ENCODE measurements at places on chromosomes 12 and 14. TPM values are rescaled to one million over a fixed set of nuclear protein-coding genes. Genes with fewer than 3 reads are reported as not detected.

GRCh38 chr12:53186745-53187144 is 6.0 kb upstream of the CSAD start:
- no peak for DNase-seq
- H3K36me3 ChIP-seq = peaks cover 41% of the 10 kb centered on the region
- no peak overlapping the region for H3K27ac ChIP-seq

DNA sequence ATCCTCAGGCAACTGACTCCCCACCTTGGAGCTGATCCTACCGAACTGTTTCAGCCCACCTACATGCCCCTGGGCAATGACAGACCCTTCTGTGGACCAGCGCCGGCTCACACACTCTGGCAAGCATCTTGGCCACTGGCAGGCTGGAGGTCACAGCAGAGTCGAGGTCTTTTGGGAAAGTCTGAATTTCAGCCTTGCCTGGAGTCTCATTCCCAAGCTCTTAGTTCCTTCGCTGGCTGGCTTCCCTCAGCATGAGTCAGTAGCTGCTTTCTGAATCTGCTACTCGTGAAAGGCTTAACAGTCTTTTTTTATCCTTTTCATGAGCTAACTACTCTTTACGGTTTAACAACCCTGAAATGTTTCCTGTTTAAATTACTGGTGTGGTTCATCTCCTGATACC is 44.5 kb downstream of the ASCL4 start:
- DNase-seq = no peak
- H3K27me3 ChIP-seq = peaks cover 3% of the 10 kb centered on the region
- no peaks in the 10 kb centered on the region for H3K4me1 ChIP-seq

DNA sequence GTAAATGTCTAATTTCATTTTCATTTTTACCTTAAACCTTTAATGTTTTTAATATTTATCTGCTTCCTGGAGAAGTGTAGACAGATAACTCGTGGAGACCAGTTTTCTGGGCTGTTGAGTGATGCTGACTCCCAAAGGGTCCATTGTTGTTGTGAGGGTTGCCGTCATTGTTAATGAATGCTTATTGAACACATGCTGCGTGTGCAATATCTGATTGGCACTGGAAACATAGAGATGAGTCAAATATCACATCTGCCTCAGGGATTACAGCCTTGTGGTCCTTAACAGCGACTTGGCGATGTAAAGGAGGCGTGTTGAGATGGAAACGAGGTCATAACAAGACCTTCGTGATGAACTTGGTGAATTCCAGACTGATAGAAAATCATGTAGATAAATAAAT is 85.9 kb downstream of the FBXW8 start:
- H3K4me1 ChIP-seq = no peaks in the 10 kb centered on the region
- H3K27ac ChIP-seq = no peak overlapping the region
- H3K36me3 ChIP-seq = peaks cover 10% of the 10 kb centered on the region
- no peak for DNase-seq
- H3K27me3 ChIP-seq = no peaks in the 10 kb centered on the region
- H3K4me3 ChIP-seq = no peak overlapping the region

The SLC38A4 gene
- total RNA-seq = not detected

DNA sequence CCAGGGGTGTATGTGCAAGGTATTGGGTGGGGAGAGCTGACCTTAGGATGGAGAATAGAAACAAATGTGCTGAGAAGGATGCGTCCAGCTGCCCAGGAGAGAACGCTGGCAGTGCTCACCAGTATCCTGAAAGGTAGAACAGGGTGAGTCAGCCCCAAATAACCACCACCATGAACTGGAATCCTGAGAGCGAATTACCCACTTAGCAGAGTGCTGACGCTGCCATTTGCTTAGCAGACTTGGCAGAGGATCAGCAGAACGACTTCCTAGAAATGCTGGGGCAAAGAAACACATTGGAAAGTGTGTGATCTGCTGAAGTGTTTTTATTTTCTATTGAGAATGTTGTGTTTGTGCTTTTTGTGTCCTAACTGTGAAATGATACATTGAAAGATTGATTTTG is 213.6 kb downstream of the ADGRD1 start:
- H3K36me3 ChIP-seq = no peaks in the 10 kb centered on the region
- H3K27ac ChIP-seq = no peak overlapping the region
- no peak overlapping the region for H3K4me3 ChIP-seq

DNA sequence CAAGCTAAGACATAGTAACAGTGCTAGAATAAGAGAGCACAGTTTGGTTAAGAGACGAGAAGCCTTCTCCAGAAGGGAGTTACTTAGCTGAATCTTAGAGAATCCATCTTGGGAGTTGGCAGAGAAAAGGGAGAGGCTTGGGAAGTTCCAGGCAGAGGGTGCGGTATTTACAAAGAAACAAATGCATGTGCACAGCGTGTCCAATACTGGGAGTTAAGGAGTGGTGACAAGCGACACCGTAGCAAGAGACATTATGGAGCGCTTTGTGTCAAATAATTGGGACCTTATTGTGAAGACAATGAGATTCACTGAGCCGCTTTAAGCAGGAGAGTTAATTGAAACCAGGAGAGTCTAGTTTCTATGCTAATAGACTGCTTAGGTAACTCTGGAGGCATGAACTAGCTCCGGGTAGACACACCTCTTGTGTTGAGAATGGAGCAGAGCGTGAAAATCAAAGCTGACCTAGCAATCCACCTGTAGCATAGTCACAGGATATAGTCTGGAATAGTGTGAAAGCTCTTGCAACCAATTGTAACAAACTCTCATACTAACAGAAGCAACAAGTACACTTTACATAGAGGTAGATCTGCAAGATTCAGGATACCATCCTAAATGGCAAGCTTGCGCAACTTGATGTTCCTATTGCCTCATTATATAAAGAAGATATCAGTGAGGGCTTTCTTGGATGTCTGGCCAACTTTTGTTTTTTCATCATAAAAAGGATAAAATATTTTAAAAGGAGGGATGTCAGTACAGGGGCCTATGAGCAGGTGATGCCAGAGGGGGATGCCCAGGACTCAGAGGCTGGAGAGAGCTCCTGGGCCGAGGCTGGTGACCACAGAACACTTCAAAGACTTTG is 5.3 kb downstream of the ALDH1L2 start:
- no peak for DNase-seq
- H3K27ac ChIP-seq = no peak overlapping the region
- peaks cover 5% of the 10 kb centered on the region for H3K4me1 ChIP-seq
- no peaks in the 10 kb centered on the region for H3K36me3 ChIP-seq
- peaks cover 17% of the 10 kb centered on the region for H3K27me3 ChIP-seq

The MFAP5 gene
- total RNA-seq = not detected

DNA sequence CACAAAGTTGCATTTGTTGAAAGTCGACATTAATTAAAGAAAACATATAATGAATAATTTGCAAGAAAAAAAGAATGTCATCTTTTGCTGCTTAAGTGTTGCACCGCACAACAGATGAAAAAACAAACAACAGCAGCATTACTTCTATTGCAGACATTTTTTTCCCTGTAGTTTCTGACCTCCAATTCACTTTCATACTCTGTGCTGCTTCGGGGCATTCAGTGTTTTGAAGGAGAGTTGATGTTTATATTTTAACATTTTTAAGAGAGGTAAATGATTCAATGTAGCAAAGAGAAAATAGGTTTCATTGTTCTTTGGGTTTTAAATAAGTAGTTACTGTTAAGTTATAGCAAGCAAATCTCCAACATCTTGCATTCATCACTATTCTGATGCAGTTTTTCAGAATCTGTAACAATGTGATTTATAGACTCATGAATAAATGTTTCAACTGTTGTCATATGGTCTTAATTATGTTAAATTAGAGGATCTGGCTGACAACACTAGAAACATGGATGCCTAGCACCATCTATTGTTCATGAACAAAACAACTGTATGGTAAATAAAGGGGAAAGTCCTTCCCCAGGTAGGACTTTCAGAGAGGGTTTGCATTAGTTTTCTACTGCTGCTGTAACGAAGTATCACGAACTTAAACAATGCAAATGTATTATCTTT is 168.1 kb downstream of the BCAT1 start:
- DNase-seq = no peak
- no peak overlapping the region for H3K27ac ChIP-seq
- H3K4me3 ChIP-seq = no peak overlapping the region
- peaks cover 3% of the 10 kb centered on the region for H3K27me3 ChIP-seq
- H3K4me1 ChIP-seq = no peaks in the 10 kb centered on the region

The EFS gene
- not detected for total RNA-seq

The KIF5A gene
- total RNA-seq = 1.6 TPM

Data from activated naive CD8-positive, alpha-beta T cell treated with anti-CD3 and anti-CD28 coated beads, Interleukin-2, amount 10 ng/mL, durations not matched to agents 7 days and 5 days (primary cell).